ENCODE measurements at places on chromosomes 6 and 20.

GRCh38 chr6:133291671-133292070, 50.5 kb downstream of the EYA4 start:
- DNase-seq: no peak

GRCh38 chr20:10242166-10242565, 23.5 kb downstream of the SNAP25 start:
- no peak for DNase-seq

- DNase-seq: peak; percentile 44
These were observed 8.1 kb upstream of the ATXN1 start for GRCh38 chr6:16769131-16769985.

- no peak for DNase-seq
These were observed 24.5 kb downstream of the JARID2 start for GRCh38 chr6:15270402-15270801.

DNA sequence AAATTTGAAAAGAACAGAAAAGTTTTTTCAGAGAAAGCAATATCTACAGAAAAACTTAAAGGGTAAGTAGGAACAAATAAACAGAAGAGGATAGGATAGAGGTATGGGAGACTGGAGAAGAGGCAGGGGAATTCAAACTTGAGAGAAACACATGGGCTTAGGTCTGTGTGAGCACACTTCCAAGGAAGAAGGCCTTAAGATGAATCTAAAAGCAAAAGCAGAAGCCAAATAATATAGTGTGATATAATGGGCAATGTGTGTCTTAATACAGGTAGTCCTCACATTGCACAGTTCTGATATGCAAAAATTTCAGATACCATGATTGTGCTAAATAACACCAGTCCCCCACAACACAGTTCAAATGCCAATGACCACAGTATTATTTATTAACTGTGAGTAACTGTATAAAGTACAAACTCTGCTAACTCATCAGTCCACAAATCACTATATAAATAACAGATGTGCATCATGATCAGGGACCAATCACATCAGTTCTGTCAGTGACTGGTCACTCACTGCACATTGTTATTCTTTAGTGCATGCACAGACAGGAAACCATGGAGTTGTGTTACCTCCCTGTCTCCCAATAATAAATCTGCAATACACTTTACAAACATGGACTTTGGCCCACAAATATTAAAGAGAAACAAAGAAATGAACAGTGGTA, 18.6 kb downstream of the SNX14 start:
- no peak for DNase-seq

DNA sequence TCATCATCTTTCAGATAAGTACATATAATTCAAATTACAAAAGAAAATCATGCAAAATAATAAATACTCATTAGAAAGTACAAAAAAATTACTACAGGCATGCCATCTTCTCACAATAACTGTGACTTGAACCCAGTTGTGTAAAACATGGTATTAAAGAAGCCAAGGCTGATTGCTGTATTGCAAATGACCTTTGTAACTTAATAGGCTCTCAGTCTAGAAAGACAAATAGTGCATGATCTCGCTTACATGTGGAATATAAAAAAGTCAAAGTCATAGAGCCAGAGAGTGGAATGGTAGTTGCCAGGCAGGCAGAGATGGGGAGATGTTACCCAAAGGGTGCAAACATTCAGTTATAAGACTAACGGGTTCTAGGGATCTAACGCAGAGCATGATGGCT, 626.1 kb downstream of the COL12A1 start:
- no peak for DNase-seq

GRCh38 chr6:34178357-34179105, 32.6 kb upstream of the GRM4 start:
- no peak for DNase-seq

- no peak for DNase-seq
These were observed 13.2 kb upstream of the ATXN1 start for GRCh38 chr6:16774437-16774836.

- no peak for DNase-seq
These were observed 4.9 kb upstream of the NELFCD start for GRCh38 chr20:58976061-58976730.

GRCh38 chr6:158954753-158955152, 45.2 kb downstream of the RSPH3 start:
- no peak for DNase-seq

GRCh38 chr6:137820425-137820824, 46.6 kb upstream of the TNFAIP3 start:
- DNase-seq: no peak

GRCh38 chr6:157494132-157494710, 113.2 kb downstream of the ZDHHC14 start:
- DNase-seq: no peak

GRCh38 chr6:73832313-73832712, 136.3 kb downstream of the CD109 start:
- DNase-seq: no peak

DNA sequence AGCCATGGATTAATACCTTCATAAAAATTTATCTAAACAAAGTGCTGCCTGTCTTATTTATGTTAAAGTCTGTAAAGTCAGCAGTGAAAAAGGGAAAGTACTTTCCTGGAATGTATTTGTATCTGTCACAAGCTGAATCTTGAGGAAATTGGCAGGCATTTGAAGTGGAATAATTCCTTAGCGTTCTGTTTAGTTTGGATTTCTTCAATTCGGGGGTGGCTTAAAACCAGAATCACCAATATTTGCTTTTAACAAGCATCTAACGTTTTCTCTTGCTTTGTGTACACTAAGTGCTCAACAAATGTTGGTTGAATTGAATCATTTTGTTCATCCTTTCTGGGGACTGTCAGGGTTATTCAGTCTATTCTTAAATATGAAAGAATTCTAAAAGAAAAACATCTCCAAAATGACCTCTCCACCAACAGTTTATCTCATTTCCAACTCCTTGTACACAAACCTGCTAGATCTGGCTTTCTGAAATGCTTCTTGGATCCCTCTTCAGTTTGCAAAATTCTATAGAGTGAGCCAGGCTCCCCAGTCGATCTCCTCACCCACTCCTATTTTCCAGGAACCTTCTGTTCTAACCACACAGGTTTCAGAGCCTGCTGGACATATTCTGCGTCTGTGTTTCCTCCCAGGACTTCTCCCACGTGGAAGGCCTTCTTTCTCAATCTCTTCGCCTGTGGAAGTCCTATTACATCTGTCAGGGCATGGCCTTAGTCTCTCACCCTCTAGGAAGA, 2.0 kb upstream of the NPEPL1 start:
- DNase-seq: no peak

DNA sequence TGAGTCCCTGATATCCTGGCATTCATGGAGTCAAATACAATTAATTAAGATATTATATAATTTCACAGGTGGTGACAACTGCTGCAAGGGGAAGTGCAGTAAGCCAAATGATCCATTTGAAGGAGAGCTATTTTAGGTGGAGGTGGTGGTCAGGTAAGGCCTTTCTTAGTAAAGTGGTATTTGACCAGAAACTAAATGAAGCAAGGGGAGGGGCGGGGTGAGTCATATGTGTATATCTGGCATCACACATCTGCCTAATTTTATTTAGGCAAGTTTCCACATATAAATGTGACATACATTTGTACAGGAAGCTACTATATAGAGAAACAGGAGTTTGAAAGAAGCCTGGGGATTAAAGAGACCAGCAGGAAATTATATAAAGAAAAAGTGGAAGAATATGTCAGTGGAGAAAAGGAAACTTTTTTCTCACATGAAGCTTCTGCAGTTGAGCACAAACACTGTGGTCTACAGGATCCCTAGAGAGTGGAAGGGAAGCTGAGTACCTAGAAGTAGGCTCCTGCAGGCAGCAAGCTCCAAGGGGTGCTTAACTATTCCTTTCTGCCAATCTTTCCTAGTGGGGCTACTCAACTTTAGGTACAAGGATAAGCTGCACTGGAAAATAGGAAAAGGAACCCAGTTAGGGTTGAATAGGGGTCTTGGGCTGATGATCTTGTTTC, 99.6 kb downstream of the OGFRL1 start:
- DNase-seq: no peak

GRCh38 chr6:79671600-79672266, 40.6 kb downstream of the SH3BGRL2 start:
- no peak for DNase-seq
